NCI-H526 treated with DMSO at 0.1 percent for 48 hours (cell line): ENCODE measurements at places on chromosomes 7 and 10.
A peak's percentile ranks its signal among the peaks of the same experiment; 100 is the strongest.

DNA sequence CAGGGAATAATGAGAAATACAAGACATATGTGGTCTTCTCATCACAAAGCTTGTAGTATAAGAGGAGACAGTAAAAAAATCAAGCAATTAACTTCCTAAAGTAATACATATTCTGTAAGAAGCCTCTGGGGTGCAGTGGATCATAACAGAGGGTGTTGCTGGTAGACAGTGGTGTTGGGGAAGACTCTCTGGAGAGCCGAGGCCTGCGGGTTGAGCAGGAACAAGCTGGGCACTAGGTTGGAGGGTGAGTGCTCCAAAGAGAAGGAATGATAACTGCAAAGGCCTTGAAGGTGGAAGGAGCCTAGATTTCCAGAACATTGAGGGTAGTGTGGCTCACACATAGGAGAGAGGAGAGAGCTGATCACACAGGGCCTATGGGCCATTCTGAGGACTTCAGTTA, 1.5 kb downstream of the GIMAP4 start:
- DNase-seq = no peak

GRCh38 chr10:85558533-85558932, 808.1 kb downstream of the GRID1 start:
- no peak for DNase-seq

GRCh38 chr10:32959006-32959920, 1.2 kb upstream of the ITGB1 start:
- DNase-seq = no peak

- no peak for DNase-seq
Measured at GRCh38 chr7:142615508-142615907, 133.8 kb upstream of the PRSS1 start.

GRCh38 chr10:43195557-43195956, 57.3 kb downstream of the CSGALNACT2 start:
- no peak for DNase-seq

GRCh38 chr7:24255139-24255538, 28.9 kb upstream of the NPY start:
- no peak for DNase-seq

DNA sequence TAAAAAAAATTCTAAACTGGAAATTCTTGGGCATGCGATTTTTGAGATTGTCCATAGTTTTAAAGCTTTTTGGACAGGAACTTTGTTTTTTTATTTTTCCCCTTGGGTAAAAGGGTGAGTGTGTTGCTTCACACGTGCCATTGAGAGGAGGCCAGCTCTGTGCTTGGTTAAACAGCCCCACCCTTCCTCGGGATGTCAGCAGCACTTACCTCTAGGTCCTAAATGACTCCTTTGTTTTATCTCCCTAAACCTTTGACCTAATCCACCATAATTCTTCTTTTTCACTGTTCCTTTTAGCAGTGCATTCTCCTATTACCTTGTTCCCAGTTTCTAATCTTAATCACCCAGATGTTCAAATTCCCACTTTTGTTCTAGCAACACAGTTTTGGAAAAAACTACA, 83.5 kb downstream of the SEMA3D start:
- DNase-seq = no peak

GRCh38 chr7:135265637-135266036, 32.0 kb downstream of the STRA8 start:
- no peak for DNase-seq

DNA sequence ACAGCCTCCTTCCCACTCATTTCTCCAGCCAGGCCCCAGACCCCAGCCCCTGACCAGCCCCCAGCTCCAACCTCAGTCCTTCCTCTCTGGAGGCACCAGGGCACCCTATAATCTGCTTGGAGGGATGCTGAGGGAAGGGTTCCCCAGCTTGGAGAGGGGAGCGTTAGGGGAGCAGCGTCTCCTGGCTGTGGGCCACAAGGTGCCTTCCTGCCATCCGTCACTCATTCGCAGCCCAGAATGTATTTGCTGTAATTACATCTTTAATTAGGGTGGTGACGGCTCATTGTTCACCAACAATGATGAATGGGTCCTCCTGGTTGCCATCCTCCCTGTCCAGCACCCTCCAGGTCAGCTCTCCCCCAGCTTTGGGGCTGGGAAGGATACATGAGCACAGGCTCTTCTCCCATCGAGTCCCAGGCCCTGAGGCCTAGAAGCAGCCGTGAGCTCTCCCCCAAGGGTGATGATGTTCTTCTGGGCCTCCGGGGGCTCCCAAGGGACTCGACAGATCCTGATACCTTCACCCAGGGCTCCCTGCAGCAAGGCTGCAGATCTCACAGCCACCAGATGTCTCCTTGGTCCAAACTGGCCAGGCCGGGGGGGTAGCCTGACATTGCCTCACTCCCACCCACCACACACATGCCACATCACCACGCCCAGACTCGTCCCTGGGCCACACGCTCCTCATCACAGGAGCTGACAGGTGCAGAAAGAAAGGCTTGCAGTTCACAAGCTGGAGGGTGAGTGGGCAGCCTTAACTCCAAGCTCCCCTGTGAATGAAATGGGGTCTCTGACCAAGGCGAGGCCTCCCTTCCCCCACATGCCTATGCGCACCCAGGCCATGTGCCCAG, 26.8 kb downstream of the POLL start:
- DNase-seq = no peak

DNA sequence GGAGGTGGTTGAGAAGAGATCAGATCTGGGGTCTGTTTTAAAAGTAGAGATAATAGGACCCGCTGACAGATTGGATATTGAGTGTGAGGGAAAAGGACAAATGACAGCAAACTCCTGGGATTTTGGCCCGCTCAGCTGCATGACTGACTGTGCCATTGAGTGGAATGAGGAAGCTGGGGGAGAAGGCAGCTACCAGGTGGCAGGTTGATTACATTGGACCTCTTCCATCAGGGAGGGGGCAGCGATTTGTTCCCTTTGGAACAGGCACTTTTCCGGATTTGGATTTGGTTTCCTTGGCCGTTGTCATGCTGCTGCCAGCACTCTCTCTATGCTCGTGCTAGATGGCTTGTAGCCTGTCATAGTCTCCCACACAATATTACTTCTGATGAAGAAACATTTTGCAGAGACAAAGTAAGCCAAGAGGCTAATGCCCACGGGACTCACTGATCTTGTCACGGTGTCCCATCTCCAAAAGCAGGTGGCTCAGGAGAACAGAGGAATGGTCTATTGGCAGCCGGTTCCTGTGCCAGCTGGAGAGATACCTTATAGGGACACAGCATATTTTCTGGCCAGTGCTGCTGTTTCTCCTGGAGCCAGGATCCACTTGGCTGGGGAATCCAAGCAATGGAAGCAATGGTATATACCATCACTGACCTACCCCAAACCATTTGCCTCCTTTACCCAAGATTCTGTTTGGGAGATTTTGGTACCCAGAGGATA, 69.1 kb upstream of the WAC start:
- no peak for DNase-seq

DNA sequence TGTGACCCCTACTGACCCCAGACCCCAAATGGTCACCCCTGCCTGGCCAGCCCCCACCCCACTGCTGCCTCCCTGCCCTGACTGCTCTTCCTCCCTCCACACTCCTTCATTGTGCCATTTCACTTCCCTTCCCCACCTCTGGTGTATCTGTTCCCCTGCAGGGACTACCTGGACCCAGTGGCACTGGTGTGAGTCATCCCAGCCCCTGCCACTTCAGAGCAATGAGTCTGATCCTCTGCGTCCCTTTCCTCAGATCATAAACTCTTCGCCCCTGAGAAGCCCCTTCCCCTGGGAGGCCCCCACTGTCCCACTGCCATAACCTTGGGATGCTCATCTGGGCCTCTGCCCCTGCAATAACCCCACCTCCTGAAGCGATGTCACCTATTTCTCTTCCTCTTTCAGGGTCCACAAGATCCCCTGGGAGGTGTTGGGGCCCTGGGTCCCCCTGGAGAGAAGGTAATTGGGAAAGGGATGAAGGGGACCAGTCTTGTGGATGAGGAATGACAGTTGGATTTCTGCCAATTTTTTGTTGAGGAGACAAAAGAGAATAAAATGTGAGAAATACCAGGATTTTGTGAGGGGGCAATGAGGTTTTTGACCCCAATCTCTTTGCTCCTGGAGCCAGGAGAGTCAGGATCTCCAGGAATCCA, 19.1 kb upstream of the VOPP1 start:
- no peak for DNase-seq

GRCh38 chr10:7666253-7667023, at the start of gene ITIH5:
TSS of gene ITIH5 (minus strand) at chr10:7666966. CDS start at chr10:7666892, 74 bp downstream.
- DNase-seq = no peak

DNA sequence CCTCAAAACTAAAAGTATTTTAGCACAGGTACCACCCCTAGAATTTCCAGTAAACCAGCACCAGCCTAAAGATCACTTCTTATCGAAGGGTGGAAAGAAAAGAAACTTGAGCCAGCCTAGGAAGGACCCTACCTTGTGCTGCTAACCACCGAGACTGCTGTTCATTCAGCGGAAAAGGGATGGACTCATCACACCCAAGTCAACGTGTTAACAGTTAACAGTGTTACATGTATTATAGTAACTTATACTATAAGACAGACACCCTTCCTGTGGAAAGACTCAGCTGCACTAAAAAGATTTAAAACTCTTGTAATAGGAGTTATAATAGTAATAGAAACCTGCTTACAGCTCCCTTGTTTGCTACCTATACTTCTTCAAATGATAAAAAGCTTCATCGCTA, 39.8 kb downstream of the MINDY4 start:
- DNase-seq = no peak

GRCh38 chr10:43315535-43316207, 48.8 kb upstream of the RASGEF1A start:
- no peak for DNase-seq

GRCh38 chr10:119233821-119234220, 26.4 kb downstream of the GRK5 start:
- DNase-seq = no peak

- DNase-seq = no peak
Measured at GRCh38 chr7:70457883-70458680, 673.9 kb upstream of the GALNT17 start.

DNA sequence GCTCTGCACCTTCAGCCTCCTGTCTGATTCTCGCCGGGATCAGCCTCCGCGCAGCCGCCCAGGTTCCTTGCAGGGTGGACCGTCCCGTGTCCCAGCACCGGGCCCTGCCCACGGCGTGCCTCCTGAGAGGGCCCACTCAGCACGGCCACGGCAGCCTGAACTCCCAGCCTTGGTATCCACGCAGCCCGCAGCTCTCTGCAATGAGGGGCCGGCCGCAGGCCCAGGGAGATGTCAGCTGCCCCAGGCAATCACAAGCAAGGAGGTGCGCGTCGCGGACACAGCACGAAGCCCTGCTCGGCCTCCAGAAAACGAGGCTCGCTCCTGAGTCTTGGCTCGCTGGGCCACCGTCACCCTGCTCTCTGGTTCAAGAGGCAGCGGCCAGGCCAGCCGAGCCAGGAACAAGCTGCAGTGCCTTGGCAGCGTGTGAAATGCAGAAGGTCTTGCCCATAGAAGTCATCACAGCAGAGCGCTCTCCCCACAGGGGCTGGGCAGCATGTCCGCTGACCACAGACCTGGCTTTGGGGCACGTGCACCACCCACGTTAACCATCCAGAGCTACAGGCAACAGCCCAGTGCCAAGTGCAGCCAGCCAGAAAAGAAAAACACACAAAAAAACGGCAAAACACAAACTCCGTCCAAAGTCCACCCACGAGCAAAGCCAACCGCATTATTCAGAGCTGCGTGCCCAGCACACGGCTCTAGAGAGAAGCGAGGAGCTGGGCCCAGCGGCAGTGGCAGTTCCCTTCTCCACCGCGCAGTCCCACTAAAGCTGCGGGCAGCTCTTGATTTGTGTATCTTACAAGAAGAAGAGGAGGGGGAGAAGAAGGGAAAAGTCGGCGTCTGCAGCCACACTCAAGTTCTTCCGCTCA, 13.9 kb downstream of the GPER1 start:
- DNase-seq = no peak

DNA sequence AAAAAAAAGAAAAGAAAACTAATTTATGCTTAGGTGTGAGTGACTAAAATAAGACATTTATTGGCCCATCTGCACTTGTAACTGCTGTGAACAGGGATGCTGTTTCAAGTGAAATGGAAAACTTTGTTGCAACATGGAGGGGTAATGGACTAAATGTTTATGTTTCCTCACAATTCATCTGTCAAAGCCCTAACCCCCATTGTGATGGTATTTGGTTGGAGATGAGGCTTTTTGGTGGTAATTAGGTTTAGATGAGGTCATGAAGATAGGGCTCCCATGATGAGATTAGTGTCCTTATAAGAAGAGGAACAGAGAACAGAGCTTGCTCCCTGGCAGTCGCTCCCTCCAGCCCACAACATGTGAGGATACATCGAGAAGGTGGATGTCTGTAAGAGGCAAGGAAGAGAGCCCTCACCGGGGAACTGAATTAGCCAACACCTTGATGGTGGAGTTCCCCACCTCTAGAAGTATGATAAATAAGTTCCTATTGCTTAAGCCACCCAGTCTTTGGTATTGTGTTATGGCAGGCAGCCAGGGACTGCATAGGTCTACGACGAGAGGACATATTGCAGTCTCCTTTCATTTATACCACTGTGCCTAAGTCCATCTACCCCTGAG, 28.6 kb upstream of the VCL start:
- DNase-seq = no peak

- DNase-seq = no peak
Measured at GRCh38 chr7:73605601-73606220, 18.6 kb downstream of the MLXIPL start.

GRCh38 chr10:5321273-5321672, 43.5 kb upstream of the UCN3 start:
- DNase-seq = no peak

- peak; percentile 77 for DNase-seq
Measured at GRCh38 chr7:107043921-107044346, 571 bp upstream of the PRKAR2B start.

DNA sequence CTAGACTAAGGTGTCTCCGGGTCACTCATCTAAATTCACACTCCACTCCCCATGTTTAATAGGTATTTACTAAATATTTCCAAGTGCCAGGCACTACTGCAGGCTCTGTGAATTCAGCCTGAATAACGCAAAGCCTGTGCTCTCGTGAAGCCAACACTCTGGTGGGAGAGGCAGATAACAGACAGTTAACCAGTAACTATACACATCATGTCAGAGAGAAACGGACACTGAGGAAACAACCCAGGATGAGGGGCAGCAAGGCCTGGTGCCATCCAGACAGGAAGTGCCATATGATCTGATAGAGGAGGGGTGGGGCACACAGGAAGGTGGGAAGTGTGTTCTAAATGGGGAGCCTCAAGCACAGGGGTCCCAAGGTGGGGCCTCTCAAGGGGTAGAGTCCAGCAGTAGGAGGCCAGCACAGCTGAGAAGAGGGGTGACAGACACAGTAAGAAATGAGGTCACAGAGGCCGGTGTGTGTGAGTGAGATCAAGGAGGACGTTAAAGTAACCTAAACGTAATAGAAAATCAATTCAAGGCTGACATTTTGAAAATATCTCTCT, 85.3 kb downstream of the LARP4B start:
- no peak for DNase-seq

- DNase-seq = peak; percentile 81
Measured at GRCh38 chr7:105985672-105986215, 22.7 kb downstream of the CDHR3 start.

DNA sequence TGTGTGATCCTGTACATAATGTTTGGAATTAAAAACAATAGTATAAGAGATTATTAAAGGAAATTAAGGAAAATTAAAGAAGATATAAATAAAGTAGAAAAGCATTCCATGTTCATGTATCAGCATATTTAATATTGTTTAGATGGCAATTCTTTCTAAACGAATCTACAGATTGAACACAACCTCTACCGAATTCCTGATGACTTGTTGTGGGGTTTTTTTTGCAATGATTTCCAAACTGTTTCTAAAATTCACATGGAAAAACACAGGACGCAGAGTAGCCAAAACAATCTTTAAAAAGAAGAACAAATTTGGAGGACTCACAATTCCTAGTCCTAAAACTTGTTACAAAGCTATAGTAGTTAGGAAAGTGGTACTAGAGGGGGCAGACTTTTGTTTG, 573.4 kb upstream of the IGFBP3 start:
- DNase-seq = no peak
